ENCODE measurements at places on chromosomes 2 and 18.

- no peak for DNase-seq
These were observed 697.0 kb upstream of the HS6ST1 start for GRCh38 chr2:129015397-129016285.

DNA sequence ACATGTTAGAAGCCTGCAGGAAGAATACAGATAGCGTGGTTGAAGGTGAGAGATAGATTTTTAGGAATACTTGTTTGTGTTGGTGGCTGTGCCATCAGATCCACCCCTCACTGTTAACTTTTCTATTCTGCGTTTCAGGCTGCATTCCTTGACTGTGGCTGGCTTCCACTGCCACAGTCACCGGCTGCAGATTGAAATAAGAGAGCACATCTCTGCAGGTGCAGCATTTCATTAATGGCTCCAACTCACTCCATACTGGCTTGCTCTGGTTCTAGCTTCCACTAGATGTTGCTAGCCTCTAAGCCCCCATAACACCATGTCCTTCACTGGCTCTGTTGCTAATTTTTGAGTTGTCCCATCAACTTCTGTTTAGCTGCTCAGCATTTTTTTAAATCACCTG lies 286.5 kb downstream of the CPS1 start:
- no peak for DNase-seq

DNA sequence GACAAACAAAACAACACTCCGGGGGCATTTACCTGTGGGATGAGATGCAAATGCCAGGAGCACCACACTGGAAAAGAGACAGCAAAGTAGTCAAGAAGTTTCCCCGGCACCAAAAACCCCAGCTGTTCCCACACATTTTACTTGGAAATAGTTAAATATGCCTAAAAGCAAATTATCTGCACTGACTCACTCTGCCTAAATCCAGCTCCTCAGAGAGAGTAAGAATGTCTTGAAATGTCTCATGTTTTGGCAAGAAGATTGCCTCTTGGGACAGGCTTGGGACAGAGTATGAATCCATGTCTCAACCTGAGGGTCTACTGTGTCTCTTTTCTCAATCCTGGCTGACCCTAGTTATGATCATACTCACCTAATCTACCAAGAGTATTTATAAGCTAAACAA lies 87.5 kb upstream of the RIOK3 start:
- DNase-seq, result no peak

DNA sequence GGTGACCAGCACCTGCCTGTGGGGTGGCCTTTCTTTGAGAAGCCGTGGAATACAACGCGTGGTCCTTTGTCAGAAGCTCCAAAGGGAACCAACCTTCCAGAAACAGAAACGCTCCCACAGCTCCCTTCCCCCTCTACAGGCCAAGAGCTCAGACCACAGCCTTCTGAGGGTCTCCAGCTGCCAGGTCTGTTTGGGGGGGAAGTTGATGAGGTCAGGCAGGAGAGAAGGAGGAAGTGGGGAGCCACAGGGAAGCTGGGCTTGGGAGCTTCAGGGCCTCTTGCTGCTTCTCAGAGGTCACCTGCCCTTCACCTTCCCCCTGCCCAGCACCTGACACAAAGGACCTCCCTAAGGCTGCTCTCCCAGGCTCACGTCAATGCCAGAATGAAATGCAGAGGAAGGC lies 287.7 kb upstream of the ID2 start:
- no peak for DNase-seq

- DNase-seq, result no peak
These were observed 141.4 kb downstream of the SCG2 start for GRCh38 chr2:223460774-223461211.

GRCh38 chr2:224401641-224402342 lies at the start of gene FAM124B:
Gene FAM124B, minus strand, starts transcription at chr2:224402107. Its CDS starts 339 bp downstream, at chr2:224401768.
- no peak for DNase-seq

- DNase-seq, result no peak
These were observed 44.3 kb upstream of the MRPL33 start for GRCh38 chr2:27727257-27727656.

DNA sequence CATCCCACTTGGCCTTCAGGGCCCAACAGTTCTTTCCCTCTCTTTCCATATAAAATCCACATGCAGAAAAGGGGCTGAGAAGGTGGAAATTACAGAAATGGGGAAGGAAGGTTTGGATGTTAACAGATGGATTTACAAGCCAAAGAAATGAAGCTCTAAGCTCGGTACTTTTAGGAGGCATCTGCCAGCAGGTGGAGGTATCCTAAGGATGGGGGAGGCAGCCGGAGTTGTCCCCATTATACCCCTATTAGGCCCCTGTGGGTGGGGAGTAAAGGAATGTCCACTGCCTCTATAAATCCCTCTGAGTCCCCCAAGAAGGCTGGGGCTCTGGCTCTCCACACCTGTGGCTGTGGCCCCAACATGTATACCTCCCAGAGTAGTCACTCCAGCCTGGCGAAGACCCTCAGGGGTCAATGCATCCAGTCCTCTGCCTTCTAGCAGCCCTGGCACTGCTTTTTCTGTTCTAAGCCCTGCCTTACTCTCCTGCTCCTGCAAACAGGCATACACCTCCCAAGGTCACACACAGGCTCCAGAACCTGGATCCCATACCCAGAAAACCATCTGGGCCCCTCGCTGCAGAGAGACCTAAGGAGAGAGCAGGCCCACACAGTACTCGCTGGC lies 1.2 kb downstream of the FBXO41 start:
- no peak for DNase-seq

GRCh38 chr18:35478520-35479435 lies 19.0 kb downstream of the INO80C start:
- DNase-seq, result no peak

DNA sequence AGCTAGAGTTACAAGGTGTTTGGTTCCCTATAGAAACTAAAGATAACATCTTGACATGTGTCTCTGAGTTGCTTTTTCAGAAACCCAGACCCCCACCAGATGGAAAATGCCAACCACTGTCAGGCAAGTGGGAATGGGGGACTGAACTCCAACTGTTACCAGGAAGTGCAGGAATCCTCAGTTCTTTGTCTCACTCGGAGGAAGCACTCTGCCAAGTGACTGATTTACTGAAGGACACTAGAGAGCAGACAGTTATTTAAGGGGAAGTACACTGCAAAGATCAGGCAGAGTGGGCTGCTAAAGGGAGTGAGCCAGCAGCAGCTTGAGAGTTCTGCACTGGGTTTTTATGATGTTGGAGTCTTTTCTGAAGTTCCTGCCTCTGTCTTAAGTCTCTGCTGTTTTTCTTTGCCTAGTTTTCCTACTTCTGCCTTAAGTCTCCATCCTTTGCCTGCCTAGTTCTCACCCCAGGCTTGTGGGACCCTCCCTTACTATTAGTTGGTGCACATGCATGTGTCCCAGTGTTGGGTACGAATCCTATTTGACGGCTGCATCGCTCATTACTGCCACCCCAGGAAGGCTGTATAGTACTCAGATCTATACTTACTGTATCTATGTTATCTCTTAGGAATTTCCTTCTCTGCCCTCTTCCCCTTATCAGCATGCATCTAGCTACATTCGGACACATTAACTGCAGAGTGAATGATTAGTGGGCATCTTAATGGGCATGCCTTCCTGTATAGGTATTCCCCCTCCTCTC lies 97.1 kb downstream of the TEX51 start:
- no peak for DNase-seq

DNA sequence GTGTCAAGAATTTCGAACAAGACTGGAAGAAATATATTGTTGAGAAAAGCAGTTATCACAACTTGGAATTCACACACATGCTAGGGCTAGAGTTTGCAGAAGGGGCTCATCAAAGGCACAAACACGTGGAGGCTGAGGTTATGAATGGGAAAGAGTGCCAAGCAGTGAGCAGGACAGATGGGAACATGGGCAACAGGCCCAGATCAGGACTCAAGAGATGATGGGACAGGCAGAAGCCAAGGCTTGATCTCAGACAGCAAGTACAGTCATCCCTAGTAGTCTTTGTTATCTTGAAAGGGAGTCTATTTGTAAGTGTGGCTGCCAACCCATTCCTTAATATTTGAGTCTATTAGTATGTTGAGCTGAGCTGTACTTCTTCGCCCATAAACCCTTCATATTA lies 22.2 kb upstream of the EPC2 start:
- no peak for DNase-seq

DNA sequence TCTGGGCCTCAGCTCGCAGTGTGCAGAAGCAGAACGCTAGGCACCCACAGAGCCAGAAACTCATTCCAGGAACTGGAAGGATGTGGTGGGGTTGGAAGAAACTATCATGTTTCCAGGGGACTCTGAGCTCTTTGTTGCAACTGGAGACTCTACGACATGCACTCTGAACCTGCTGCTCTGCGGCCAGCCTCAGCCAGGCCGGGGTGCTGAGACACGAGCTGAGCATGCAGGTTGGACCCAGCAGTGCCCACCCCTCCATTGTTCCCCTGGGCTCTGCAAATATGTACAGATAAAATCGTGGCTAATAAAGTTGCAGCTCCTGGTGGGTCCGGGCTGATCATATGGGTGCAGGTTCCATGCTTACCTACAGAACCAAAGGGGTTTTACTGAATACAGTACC lies 37.6 kb upstream of the ARL4C start:
- DNase-seq, result no peak
